T-helper 17 cell (primary cell): ENCODE measurements at places on chromosomes 2 and 18. TPM values are rescaled to one million over a fixed set of nuclear protein-coding genes. Genes with fewer than 3 reads are reported as not detected.

CCDC141 gene
- total RNA-seq, result 22.8 TPM

LTBP1 gene
- total RNA-seq, result 33.8 TPM

NLRC4 gene
- 0.10 TPM for total RNA-seq

ACADL gene
- not detected for total RNA-seq

GRB14 gene
- total RNA-seq, result not detected

CCL20 gene
- total RNA-seq, result 39.7 TPM

FAM228B gene
- total RNA-seq, result 10.7 TPM

FAM237A gene
- total RNA-seq, result not detected

CYRIA gene
- 2.4 TPM for total RNA-seq

CCDC148 gene
- not detected for total RNA-seq

MARCHF4 gene
- total RNA-seq, result not detected

UGT1A3 gene
- not detected for total RNA-seq

ARHGAP15 gene
- 309 TPM for total RNA-seq

ERMN gene
- 11.6 TPM for total RNA-seq

SERPINB5 gene
- not detected for total RNA-seq

DIPK1C gene
- total RNA-seq, result not detected

CROCC2 gene
- total RNA-seq, result not detected

CABLES1 gene
- total RNA-seq, result 0.73 TPM
